ENCODE measurements at places on chromosomes 1 and 21.

DNA sequence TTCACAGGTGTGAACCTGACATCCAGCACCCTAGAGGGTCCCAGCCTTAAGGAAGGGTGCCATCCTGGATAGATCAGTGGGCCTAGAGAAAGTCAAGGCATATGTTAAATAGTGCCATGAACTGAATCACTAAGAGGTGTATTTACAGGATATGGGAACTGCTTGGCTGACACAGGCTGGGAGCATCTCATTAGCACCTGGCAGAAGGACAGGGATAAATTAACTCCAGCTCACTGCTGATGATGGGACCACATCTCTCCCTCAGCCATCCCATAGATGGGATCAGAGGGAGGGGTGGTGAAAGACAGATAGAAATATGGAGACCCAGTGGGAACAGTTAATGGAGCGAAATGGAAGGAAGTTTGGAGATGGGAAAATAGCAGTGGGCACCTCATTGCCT lies 122.0 kb downstream of the IGSF21 start:
- no peak for DNase-seq

DNA sequence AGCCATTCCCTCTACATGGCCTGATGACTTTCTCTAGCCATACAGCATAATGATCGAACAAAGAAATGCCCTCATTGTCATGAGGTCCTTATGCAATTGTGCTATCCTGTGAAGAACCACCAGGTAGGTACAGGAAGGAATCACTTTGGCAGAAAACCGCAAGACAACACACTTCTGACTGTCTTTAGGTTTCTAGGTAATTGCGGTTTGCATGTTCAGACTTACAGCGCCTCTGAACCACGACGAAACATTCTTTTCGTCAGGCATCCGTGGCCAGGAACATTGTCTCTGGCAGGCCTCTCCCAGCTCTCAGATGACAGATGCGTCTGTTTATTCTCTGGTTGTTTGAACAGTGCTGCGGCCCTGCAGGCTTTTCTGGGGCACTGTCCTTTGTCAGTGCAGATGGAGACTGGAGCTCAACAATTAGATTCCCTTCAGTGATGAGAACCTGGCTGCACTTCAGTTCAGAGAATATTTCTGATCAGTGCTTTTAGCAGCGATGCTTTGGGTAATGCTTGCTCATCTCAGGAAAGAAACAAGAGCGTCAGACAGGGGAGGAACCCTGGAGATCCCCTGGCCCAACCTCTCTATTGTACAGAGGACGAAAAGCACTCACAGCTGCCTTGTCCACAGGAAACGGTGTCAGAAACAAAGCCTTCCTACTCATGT lies 63.4 kb downstream of the B3GALT5 start:
- no peak for DNase-seq

DNA sequence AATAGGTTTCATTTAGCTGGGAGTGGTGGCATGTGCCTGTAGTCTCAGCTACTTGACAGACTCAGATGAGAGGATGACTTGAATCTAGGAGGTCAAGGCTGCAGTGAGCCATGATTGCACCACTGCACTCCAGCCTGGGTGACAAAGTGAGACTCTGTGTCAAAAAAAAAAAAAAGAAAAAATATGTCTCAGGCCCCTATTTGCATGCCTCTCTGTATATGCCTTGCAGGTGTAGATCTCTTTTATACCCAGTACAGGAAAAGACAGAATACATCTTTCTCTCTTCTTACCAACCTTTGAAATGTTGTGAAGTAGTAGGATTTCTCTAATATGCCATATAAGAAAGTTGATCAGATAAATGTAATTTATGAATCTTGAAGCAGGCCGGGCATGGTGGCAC lies 6.4 kb downstream of the CNR2 start:
- DNase-seq: no peak

GRCh38 chr21:41671212-41671762 lies 95.6 kb downstream of the RIPK4 start:
- DNase-seq: no peak

- no peak for DNase-seq
These were observed 790 bp upstream of the TSNAX start for GRCh38 chr1:231527586-231528171.

DNA sequence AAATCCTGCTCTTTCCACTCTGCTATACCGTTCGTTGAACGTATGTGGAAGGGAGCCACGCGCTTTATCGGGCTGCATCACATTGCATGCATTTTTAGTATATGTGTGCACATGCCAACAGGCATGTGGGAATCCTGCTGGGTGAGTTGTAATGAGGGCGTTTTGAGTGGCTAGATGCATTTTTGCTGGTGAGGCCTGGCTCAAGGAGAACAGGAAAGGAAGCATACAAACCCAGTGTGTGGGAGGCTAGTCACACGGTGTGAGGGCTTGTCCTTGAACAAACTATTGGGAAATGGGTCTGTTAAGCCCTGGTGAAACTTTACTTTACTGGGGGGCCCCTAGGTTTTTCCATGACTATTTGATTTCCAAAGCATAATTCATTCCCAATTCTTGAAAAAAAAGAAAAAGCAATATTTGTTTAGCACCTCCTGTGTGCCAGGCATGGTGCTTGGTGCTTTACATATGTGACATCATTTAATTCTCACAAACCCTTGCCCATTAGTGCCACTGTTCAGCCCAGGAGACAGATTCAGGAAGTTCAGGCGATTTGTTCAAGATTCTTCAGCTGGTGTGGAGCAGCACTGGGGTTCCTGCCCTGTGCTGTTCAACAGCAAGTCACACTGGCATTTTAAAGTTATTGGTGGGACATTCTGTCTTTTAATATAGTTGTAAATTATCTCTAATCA lies 25.6 kb upstream of the JUN start:
- DNase-seq: peak; percentile 80

GRCh38 chr1:88224906-88225305 lies 459.2 kb upstream of the PKN2 start:
- DNase-seq: no peak

DNA sequence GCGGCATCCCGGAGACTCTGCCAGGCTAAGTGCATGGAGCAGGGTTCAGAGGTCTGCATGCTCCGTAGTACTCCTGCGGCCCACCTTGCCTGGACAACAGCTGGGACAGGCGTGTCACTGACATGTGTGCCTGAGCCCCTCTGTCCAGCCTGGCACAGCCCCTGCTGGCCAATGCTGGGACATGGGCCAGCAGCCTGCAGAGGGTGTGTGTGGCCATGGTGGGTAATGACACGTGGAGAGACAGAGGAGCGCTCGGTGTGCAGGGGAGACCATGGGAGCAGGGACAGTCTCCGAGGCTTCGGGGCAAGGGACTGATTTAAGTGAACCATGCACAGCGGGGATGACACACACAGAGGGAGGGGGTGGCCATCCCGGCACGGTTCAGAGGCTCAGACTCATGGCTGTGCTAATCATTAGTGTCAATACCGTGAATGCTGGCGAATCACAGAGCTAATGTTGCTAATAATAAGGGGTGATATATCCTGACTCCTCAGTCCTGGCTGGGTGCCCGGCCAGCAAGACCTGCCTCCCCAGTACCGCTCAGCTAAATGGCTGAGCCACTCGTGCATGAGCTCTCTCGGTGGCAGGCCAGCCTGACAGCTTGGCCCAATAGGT lies 41.5 kb downstream of the IGSF21 start:
- no peak for DNase-seq

DNA sequence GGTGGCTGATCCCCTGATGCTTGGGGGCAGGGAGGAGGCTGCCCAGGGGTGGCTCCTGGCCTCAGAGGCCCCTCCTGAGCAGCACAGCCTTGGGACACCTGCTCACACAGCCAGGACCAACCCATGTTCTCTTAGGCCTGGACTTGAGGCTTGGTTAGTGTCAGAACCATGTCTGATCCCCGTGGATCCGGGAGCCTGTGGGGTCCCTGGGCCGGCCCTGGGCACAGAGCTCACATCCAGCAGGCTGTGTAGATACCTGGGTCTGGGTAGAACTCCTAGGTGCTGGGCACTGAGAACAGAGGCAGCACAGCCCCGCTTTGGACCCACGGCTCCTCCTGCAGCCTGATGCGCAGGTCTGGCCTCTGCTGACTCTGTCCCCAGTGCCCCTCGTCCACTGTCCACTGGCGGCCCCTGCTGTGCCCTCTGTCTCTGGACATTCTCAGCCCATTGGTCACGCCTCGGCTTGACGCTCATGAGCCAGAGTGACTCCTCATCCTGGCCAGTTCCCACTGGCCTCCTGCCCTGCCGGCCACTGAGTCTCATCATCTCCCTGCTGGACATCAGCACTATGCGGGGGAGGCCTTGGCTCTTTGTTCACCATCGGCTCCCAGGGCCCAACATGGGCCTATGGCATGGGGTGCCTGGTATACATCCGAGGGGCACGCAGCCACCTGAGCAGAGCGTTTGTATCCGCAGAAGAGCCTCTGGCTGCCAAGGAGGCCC lies 70.2 kb downstream of the TRIM11 start:
- no peak for DNase-seq

GRCh38 chr1:198275597-198275996 lies 118.8 kb downstream of the NEK7 start:
- no peak for DNase-seq

DNA sequence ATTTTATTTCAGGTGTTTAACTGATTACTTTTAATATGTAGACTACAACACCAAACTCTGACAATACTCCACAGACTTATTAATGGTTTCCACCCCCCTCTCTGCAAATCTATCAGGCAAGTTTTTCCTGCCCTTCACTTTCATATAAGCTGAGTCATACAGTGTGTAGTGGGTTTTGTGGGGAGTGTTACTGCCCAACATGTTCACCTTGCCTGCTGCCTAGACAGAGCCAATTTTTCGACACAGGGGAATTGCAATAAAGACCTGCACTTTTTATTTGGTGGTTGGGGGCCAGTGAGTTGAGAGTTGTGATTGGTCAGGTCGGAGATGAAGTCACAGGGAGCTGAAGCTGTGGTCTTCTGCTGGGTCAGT lies 119.7 kb downstream of the PPIAL4G start:
- DNase-seq: no peak

DNA sequence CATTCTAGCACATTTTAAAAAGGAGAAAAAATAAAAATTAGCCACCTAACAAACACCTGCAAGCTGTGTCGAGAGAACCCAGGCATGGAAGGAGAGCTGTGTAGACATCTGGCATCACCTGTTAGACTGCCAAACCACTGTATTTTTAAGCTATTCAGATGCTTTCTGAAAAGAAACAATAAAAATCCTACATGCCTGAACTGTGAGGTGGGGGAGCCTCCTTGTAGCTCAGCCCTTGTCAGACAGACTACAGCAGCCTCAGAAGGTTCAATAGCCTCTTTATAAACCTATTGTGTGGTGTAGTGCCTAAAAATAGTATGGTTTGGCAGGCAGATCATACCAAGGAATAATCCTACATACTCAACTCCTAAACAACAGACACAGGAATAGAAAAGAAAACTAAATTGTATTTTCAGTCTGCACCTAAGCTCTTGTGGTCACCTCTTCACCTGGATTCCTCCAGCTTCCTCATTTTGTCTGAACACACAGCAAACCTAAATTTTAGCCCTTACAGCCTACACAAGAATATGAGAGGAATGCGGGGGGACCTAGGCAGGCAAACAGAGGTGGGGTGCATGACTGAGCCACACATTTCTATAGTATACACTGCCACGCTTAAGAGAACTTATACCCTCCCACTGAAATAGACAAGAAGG lies 67.0 kb downstream of the SIPA1L2 start:
- no peak for DNase-seq

- peak; percentile 25 for DNase-seq
These were observed 10.0 kb upstream of the LEFTY2 start for GRCh38 chr1:225950905-225951497.

DNA sequence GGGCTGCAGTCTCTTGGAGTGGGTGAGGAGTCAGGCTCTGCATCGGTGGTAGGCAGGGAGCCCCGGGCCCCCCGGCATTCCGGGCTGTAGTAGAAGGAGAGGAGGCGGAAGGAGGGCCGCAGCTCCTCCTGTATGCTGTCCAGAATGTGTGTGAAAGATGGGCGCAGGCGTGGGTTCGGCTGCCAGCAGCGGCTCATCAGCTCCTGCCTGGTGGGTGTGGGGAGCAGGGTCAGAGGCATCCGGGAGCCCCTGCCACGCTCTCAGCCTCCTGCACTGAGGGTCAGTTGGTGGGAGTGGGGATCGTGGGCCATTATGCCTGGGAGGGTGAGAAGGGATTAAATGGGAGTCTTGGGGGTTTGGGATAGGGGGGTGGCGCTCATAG lies 18.0 kb downstream of the INSRR start:
- DNase-seq: no peak

- peak; percentile 75 for DNase-seq
These were observed 5.5 kb downstream of the SMPDL3B start for GRCh38 chr1:27940297-27940696.

DNA sequence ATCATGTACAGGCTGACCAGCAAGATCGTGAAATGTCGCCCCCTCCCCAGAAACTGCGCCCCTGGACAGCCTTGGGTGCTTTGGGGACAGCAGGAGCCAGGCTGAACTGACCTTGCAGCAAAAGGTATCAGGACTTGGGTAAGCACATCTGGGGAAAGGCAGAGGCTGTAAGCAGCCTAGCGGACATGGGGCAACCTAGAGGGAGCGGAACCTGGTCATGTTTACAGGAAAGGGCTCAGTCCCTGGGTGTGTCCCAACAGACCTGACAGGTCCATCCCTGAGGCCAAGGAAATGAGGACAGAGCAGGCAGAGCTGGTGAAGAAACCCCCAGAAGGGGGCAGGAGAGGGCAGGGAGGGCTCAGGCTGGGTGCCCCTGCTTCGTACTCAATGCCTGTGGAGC lies 3.1 kb upstream of the S100A8 start:
- DNase-seq: no peak

GRCh38 chr1:207985996-207986395 lies 75.1 kb upstream of the CD34 start:
- DNase-seq: no peak

GRCh38 chr1:4700801-4701200 lies 46.4 kb downstream of the AJAP1 start:
- DNase-seq: no peak

- no peak for DNase-seq
These were observed 8.0 kb downstream of the CCDC17 start for GRCh38 chr1:45615885-45616284.

All from suppressor macrophage treated with lipopolysaccharide for 1 hour (primary cell).